ENCODE measurements at places on chromosomes 6 and 20.

DNA sequence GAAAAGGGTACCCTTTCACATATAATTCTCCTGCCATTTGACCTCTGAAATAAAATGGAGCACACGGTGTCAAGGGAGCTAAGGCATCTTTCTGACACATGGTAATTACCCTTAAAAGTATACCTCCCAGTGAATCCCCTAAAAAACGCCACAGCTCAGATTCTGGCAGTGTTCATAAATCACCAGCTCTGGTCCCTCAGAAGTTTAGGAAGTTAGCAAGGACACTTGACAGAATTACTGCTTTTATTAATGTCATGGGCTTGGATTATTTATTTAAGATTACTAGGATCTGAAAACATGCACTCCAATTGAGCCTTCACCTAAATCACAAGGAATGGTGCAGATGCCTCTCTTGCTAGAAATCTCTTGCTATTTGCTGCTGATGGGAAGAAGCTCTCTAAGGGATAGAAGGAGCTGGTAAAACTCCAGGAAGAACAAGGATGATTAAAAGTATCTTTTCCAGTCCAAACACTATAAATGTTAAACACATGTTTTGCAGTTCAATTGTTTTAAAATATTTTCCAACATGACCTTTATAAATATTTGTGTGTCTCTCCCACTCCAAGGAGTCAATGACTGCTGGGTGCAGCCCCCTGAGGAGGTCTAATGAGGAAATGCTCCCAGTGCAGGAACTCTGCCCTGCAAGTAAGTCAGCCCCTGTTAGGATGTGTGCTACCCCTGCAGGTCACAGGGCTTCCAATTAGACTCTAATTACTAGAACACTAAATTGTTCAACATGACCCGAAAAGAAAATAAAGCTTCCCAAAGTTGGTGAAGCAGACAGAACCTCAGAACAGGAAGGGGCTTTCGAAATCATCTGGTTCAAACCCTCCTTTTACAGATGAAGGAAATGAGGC lies 230.3 kb downstream of the TFAP2A start:
- DNase-seq = no peak

DNA sequence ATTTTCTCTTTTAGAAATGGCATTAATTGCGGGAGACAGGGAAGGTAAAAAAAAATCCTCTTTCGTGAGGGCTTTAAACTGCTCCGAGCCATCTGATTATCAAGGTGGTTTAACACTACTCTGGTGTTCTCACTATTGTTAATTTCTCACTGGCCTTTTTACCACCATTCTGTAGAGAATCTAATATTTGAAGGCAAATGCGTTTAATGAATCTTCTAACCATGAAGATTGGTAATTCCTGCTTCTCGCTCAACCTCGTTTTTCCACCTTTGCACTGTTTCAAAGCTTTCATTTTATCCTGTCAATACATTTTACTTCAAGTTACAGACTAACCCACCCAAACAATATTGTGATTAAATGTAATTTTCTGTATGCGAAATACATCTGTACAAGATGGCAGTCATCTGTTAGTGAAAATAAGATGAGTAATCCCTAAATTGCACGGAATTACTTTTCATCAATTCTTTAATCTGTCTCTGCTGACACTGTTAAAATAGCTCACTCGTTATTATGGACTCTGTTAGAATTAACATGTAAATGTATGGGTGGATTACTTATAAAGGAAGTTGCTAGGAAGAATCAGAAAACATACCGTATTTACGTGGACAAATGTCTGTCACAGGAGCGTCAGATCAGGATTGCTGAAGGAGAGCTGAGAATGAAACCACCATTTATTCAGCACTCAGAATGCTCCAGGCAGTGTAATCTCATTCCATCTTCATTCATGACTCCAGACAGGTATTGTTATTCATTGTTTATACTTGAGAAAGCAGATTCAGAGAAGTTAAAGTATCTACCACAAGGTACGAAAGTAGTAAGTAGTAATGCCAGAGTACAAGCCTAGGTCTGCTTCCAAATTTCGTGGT lies 1.1 kb upstream of the LCA5 start:
- DNase-seq = no peak

DNA sequence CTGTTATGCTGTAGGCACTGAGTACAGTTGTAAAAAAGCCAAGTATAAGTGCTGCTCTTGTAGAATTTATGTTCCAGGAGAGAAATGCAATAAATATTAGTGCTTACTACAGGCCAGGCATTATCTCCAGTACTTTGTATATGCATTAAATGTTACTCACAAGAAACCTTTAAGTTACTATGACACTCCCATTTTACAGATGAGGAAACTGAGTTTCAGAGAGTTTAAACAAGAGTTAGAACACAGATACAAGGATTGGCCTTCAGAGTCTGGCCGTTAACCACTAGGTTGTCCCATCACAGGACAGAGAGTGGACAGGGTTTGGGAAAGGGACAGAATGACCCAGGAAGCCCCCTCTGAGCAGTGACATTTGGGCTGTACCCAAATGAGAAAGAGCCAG lies 274.4 kb downstream of the ZNF217 start:
- DNase-seq = no peak

- no peak for DNase-seq
Measured at GRCh38 chr6:40116832-40117231, 182.6 kb upstream of the MOCS1 start.

GRCh38 chr20:46056970-46057855 lies 28.2 kb downstream of the SLC12A5 start:
- no peak for DNase-seq

All from dorsolateral prefrontal cortex (tissue), 122 donors.